Activated CD8-positive, alpha-beta memory T cell treated with anti-CD3 and anti-CD28 coated beads, Interleukin-2, amount 10 ng/mL, durations not matched to agents 7 days and 5 days (primary cell): ENCODE measurements at places on chromosomes 7 and 10. TPM values are rescaled to one million over a fixed set of nuclear protein-coding genes. Genes with fewer than 3 reads are reported as not detected.

- no peaks in the 10 kb centered on the region for H3K27me3 ChIP-seq
- no peaks in the 10 kb centered on the region for H3K4me1 ChIP-seq
- no peak overlapping the region for H3K27ac ChIP-seq
- H3K4me3 ChIP-seq = no peak overlapping the region
- DNase-seq = no peak
- H3K36me3 ChIP-seq = peaks cover 51% of the 10 kb centered on the region
Measured at GRCh38 chr7:65962033-65962432, 20.0 kb downstream of the GUSB start.

The MSMB gene
- not detected for total RNA-seq

The TMEM176A gene
- total RNA-seq = not detected

The POP7 gene
- 53.4 TPM for total RNA-seq

The PCLO gene
- not detected for total RNA-seq

DNA sequence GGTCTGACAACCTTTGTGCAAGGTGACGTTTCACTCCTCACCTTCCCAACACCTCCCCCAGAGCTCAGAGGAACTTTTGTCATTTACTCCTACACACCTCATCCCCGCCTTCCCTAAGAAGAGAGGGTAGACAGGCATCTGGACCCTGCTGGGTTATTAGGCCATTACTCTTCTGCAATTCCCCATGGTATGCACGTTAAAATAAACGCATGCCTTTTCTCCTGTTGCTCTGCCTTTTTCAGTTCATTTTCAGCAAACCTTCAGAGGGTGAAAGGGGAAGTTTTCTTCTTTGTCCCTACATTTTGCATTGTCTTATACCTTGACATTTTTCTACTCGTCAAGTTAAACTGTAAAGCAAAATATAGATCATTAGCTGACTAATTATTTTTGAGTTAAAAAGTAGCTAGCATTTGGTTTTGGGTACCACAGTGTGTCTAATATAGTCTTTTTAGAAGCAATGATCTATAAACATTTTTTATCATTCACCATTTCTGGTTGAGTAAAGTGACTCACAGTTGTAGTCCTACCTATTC, 10.5 kb upstream of the EDRF1 start:
- DNase-seq = no peak
- no peak overlapping the region for H3K27ac ChIP-seq
- no peaks in the 10 kb centered on the region for H3K4me1 ChIP-seq
- H3K27me3 ChIP-seq = peaks cover 27% of the 10 kb centered on the region

- no peak overlapping the region for H3K4me3 ChIP-seq
- peaks cover 54% of the 10 kb centered on the region for H3K4me1 ChIP-seq
- peak overlapping the region; percentile 3 for H3K27ac ChIP-seq
- no peaks in the 10 kb centered on the region for H3K27me3 ChIP-seq
- DNase-seq = no peak
Measured at GRCh38 chr10:43156590-43157341, 18.5 kb downstream of the CSGALNACT2 start.

The TBX20 gene
- 0.14 TPM for total RNA-seq

DNA sequence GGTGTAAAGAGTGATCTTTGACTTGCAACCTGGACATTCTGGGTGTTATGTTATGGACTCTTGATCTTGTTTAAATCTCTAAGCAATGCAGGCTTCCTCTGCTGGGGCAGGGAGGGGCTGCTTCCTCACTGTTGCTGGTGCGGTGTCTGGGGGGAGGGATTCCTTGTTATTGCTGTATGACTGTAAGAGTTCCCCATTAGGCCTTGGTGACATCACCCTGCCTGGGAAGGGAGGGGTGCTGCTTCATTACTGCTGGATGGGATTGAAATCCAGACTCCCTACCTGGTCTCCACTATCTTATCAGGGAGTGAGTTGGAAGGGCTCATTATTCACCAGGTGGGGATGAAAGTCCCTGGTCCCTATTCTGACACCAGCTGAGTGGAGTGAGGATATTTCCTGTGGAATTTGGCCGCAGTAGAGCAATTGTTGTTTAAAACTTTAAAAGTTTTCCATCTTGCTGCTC, 8.8 kb downstream of the OGDH start:
- H3K36me3 ChIP-seq = peaks cover 26% of the 10 kb centered on the region
- peak; percentile 51 for DNase-seq
- H3K27me3 ChIP-seq = no peaks in the 10 kb centered on the region
- H3K27ac ChIP-seq = peak overlapping the region; percentile 62

- H3K27ac ChIP-seq = peak within 1 kb of the TSS; percentile 61
- peaks cover 3% of the 10 kb centered on the region for H3K36me3 ChIP-seq
- no peak for DNase-seq
- peaks cover 74% of the 10 kb centered on the region for H3K27me3 ChIP-seq
Measured at GRCh38 chr10:116272440-116273283, at the start of gene GFRA1. GFRA1 (minus strand) TSS chr10:116273206; CDS start chr10:116272029, 1,177 bp downstream.

The FAM25C gene
- total RNA-seq = not detected

- H3K27me3 ChIP-seq = no peaks in the 10 kb centered on the region
- no peak overlapping the region for H3K4me3 ChIP-seq
- no peak for DNase-seq
- peaks cover 5% of the 10 kb centered on the region for H3K4me1 ChIP-seq
Measured at GRCh38 chr10:21807180-21807579, 196.3 kb downstream of the DNAJC1 start.

DNA sequence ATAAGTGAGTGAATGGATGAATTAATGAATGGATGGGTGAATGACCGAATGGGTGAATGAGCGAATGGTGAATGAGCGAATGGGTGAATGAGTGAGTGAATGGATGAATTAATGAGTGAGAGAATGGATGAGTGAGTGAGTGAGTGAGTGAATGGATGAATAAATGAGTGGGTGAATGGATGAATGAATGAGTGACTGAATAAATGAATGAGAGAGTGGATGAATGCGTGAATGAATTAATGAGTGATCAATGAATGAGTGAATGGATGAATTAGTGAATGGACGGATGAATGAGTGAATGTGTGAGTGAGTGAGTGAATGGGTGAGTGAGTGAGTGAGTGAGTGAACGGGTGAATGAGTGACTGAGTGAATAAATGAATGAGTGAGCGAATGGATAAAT, 49.5 kb upstream of the HMX3 start:
- no peaks in the 10 kb centered on the region for H3K36me3 ChIP-seq
- no peaks in the 10 kb centered on the region for H3K4me1 ChIP-seq
- no peaks in the 10 kb centered on the region for H3K27me3 ChIP-seq
- H3K4me3 ChIP-seq = no peak overlapping the region
- H3K27ac ChIP-seq = no peak overlapping the region

DNA sequence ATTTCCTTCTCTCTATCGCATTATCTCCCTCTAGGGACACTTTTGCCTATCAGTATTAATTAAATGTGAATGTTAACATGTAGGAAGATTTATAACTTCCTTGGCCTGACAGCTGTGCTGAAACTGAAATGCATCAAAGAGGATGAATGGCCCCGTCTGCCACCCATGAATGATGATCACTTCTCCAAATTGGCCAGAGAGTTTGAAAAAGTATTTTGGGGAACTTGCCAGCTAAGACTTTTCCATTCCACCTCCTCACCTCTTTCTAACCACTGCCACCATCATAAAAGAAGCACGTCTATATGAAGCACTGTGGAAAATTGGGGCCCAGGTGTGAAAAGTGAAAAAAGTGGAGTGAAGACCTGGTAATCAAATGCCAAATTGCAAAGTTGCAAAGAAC, 25.4 kb upstream of the ST8SIA6 start:
- H3K36me3 ChIP-seq = no peaks in the 10 kb centered on the region
- H3K4me3 ChIP-seq = no peak overlapping the region
- H3K27ac ChIP-seq = no peak overlapping the region
- H3K27me3 ChIP-seq = peaks cover 40% of the 10 kb centered on the region

The TMEM130 gene
- total RNA-seq = not detected

- no peak for DNase-seq
- no peak overlapping the region for H3K4me3 ChIP-seq
- no peak overlapping the region for H3K27ac ChIP-seq
- no peaks in the 10 kb centered on the region for H3K36me3 ChIP-seq
Measured at GRCh38 chr10:88118729-88119128, 255.3 kb downstream of the PTEN start.

The PFKP gene
- 230 TPM for total RNA-seq

The IKZF1 gene
- 374 TPM for total RNA-seq

DNA sequence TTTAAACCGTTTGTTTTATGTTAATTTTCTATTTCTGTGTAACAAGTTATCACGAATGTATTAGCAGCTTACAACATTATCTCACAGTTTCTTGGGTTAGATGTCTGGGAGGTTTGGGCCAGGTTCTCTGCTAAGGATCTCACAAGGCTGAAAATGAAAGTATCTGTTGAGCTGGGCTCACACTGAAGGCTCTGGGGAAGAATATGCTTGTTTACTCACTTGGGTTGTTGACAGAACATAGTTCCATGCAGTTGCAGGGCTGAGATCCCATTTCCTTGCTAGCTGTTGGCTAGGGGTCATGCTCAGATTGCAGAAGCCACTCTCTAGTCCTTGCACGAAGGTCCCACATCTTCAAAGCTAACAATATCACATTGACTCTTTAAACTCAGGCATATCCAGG, 266.6 kb upstream of the GNAI1 start:
- H3K27me3 ChIP-seq = no peaks in the 10 kb centered on the region
- no peak overlapping the region for H3K4me3 ChIP-seq
- H3K36me3 ChIP-seq = no peaks in the 10 kb centered on the region
- H3K27ac ChIP-seq = no peak overlapping the region
- no peak for DNase-seq
